ENCODE measurements at places on chromosomes 7 and 10.

DNA sequence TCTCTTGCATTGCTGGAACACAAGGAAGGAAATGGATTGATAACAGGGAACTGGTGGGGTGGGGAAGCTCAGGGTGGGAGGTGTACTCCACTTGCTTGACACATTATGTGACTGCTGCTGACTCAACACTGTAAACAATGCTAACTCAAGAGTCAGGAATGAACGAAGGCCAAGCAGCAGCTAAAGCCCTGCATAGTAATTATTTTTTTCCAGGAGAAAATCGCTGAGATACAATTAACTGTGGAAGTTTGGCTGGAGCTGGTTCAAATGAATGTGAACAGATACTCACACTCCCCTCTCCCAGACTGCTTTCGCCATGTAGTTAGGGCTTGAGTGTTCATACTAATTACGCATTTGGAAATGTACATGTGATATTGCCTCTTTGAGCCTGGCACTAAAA lies 170.9 kb upstream of the AOAH start:
- no peak for DNase-seq

DNA sequence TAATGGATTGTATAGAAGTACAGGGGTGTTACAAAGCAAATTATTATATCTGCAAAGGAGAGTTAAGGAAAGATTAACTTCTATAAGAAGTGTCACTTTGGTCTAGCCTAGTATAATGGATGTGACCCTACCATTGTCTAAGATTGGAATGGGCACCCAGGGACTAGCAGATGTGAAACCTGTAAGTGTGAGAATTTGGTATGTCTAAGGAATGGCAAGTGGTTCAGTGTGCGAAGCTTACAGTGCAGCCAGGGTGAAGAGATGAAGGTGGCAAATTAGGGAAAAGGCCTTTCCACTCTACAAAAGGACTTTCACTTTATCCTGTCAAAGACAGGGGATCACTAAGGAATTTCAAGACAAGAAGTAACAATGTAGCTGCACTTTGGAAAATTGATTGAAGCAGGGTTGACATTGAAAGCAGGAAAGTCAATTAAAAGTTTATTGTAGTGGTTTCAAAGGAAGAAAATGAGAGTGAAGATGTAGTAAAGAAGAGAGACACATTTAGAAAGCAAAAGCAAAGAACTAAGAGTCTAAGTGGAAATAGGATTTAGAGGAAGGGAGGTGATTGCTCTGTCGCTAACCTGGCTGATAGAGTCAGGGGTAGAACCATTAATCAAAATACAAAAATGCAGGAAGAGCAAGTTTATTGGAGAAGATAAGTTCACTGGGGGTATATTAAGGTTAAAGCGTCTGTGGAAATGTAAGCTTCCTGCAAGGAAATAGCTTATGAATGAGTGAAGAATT lies 47.4 kb downstream of the KCND2 start:
- DNase-seq, result no peak

DNA sequence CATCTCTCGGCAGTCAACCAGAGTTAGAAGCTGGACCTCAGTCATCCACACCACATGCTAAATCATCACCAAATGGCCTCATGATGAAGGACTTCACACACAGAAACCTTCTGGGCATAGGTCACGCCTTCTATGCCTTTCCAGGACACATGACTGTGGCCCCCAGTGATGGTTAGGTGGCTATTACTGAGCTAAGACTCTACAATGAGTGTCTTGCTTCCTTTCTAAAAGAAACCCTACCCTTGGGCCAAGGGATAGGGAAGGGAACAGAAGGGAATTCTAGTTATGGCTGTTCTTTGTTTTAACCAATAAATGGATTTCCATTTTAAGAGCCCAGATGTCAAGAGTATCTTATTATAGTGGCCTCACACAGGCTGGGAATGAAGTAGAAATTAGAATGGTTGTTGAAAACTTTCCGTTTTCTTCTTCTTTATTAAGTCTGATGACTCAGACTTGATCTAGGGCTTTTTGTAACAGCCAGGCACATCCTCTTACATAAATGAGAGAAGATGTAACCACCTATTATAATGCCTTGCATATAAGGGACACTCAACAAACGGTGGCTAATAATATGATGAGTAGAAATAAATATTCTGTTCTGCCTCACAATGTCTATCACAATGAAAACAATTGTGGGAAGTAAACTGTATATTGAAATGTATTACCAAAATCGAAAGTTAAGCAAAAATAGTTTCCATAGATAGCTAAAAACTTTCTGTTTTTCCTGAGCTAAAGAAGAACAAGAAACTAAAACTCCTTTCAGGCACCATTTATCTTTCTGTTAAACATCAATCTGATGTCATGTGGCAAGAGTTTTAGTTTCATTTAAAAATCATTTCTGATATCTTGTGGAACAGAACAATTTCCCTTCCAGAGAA lies 62.5 kb upstream of the TOMM7 start:
- DNase-seq, result no peak

GRCh38 chr7:101222275-101222830 lies 4.4 kb downstream of the ZNHIT1 start:
- no peak for DNase-seq

- no peak for DNase-seq
Observed at GRCh38 chr10:62377966-62378365, 3.8 kb downstream of the ZNF365 start.
